ENCODE measurements at places on chromosomes 3 and 15. TPM values are rescaled to one million over a fixed set of nuclear protein-coding genes. Genes with fewer than 3 reads are reported as not detected.

- H3K4me1 ChIP-seq: no peaks in the 10 kb centered on the region
- no peak overlapping the region for H3K4me3 ChIP-seq
- H3K27me3 ChIP-seq: no peaks in the 10 kb centered on the region
- no peak for DNase-seq
- H3K36me3 ChIP-seq: no peaks in the 10 kb centered on the region
Observed at GRCh38 chr3:52021489-52022268, 26.0 kb upstream of the RPL29 start.

DNA sequence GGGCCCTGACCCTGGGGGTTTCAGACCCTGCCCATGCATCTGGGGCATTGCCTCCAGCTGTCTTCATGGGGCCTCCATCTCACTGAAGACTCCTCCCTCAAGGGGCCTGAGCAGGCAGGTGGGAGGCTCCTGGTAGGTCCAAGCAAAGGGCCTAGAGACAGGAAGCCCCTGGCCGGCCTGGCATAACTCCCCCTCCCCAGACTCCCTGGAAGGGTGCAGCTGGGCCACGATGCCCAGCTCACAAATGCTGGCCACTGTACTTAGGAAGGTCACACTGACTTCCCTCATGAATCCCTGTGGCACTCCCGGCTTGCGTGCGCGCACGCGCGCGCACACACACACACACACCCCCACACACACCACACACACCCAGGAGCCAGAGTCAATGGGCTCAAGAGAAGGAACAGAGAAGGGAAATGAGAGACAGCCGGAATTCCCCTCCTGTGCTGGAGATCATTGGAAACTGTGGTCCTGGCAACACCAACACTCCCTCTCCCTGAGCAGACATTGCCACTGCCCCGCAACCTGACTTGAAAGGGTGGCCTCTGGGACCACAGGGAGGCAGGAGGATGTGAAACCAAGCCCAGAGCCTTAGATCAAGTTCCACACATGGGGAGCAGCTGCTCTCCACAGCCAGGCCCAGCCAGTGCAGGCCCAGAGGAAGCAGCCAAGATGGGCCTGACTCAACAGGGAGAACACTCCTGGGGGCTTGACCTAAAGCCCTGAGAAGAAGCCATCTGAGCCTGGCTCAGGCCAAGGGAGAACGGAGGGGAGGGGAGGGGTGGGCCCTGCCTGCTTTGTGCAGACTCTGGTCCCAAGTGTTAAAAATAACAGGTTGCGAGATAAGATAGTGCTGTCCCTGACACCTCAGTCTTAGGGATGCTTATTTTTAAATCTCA, 69.7 kb downstream of the SCN5A start:
- H3K36me3 ChIP-seq: no peaks in the 10 kb centered on the region
- H3K27me3 ChIP-seq: no peaks in the 10 kb centered on the region
- no peak overlapping the region for H3K27ac ChIP-seq
- H3K4me1 ChIP-seq: no peaks in the 10 kb centered on the region
- no peak for DNase-seq

DPP8 gene
- 39.6 TPM for total RNA-seq

GRCh38 chr3:149179220-149179619, 42.4 kb downstream of the CP start:
- no peak overlapping the region for H3K4me3 ChIP-seq
- no peaks in the 10 kb centered on the region for H3K27me3 ChIP-seq
- no peak for DNase-seq

GASK1A gene
- 17.5 TPM for total RNA-seq

DNA sequence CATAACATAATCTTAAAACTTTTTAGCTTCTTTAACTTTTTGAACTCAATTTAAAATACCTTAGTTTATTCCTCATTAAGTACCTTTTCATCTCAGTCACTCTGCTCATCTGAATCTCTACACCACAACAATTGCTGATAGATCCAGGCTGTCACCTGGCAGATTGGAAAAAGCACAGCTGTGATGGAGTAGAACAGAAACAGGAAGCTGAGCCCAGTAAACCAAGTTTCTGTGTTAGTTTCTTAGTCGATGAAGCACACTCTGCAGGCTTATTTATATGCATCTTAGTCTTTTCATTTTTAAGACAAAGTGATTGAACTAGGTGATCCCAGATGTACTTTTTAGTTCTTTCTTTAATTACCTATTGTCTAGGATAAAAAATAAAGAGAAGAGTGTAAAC, 1398.0 kb upstream of the ALCAM start:
- H3K27ac ChIP-seq: no peak overlapping the region
- H3K4me1 ChIP-seq: no peaks in the 10 kb centered on the region
- H3K27me3 ChIP-seq: no peaks in the 10 kb centered on the region
- DNase-seq: no peak
- no peak overlapping the region for H3K4me3 ChIP-seq
- H3K36me3 ChIP-seq: no peaks in the 10 kb centered on the region

ADAMTS17 gene
- total RNA-seq: 2.7 TPM

DNA sequence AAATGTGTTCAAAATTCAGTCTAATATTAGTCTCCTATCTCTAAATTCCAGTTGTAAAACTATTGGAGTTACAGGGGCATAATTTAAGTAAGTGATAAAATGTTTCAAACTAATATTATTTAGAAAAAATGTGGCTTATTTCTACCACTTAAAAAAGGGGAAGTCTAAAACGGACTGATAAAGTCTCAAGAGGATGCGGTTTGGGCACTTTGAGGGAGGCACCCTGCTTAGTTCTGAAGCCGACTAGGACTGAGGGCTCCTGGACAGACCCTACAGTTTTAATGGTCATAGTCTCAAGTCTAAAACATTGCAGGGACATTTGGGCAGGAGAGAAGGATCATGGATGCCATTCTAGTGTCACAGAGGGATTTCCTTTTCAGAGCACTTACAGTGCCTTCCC, 566.3 kb downstream of the NR2F2 start:
- H3K4me1 ChIP-seq: no peaks in the 10 kb centered on the region
- DNase-seq: no peak
- H3K36me3 ChIP-seq: no peaks in the 10 kb centered on the region
- no peaks in the 10 kb centered on the region for H3K27me3 ChIP-seq
- H3K27ac ChIP-seq: no peak overlapping the region
- H3K4me3 ChIP-seq: no peak overlapping the region

GRCh38 chr3:89245612-89246011, 138.2 kb downstream of the EPHA3 start:
- H3K27ac ChIP-seq: no peak overlapping the region
- H3K36me3 ChIP-seq: no peaks in the 10 kb centered on the region
- H3K4me3 ChIP-seq: no peak overlapping the region
- no peak for DNase-seq

CCRL2 gene
- total RNA-seq: 0.09 TPM

DNA sequence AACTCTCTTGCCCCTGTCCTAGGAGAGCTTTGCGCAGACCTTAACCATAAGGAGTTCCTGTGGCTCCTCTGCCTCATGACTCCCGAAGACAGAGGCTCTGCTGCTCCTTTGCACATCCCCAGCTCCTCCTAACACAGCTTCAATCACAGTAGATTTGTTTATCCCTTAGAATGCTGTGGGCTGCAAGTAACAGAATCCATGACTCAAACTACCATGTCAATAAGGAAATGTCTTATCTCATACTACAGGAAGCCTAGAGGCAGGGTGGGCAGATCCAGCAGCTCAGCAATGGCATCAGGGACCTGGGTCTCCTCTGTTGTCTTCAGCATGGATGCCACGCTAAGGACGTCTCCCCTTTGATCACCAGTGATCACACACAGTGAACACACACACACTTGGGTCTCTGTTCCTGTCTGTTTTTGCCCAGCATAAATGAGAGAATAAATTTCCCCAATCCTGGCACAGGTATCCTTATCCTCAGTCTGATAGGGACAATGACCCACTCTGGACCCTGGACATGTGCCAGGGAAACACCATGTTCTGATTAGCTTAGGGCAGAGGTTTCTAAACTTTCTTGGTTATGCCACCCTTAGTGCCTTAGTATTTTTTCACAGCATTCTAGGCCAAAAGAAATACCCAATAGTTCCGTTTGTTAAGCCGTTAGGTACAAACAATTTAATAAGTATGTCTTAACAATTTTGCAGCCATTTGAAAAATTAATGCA, 46.1 kb upstream of the MRPS22 start:
- no peaks in the 10 kb centered on the region for H3K36me3 ChIP-seq
- no peaks in the 10 kb centered on the region for H3K4me1 ChIP-seq
- H3K4me3 ChIP-seq: no peak overlapping the region
- DNase-seq: no peak
- H3K27ac ChIP-seq: no peak overlapping the region

NGRN gene
- total RNA-seq: 108 TPM

GRCh38 chr3:55128225-55128823, 200.5 kb upstream of the LRTM1 start:
- H3K27ac ChIP-seq: no peak overlapping the region
- H3K27me3 ChIP-seq: no peaks in the 10 kb centered on the region
- H3K4me1 ChIP-seq: no peaks in the 10 kb centered on the region
- H3K36me3 ChIP-seq: no peaks in the 10 kb centered on the region
- H3K4me3 ChIP-seq: no peak overlapping the region

CD86 gene
- total RNA-seq: 0.68 TPM

DNA sequence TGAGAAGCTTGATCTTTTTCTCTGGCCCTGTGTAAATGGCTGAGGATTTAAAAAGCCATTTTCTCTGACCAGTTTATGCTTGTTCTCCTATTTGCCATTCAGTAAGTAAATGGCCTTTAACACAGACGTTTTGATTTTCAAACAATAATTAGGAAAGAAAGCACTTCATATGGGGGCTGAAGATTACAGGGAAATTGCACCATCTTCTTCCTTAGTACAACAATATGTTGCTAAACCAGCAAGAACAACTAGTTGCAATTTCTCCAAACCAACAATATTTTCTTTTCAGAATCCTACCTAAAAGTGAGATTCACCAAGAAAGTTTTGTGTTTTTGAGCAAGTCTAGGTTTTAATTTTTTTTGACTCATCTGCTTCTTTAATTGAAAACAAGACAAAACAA, 80.5 kb upstream of the CCNL1 start:
- no peak overlapping the region for H3K27ac ChIP-seq
- no peaks in the 10 kb centered on the region for H3K4me1 ChIP-seq
- no peak for DNase-seq
- no peak overlapping the region for H3K4me3 ChIP-seq
- H3K36me3 ChIP-seq: no peaks in the 10 kb centered on the region
- H3K27me3 ChIP-seq: no peaks in the 10 kb centered on the region

- peak overlapping the region; percentile 90 for H3K4me3 ChIP-seq
- H3K4me1 ChIP-seq: no peaks in the 10 kb centered on the region
- DNase-seq: no peak
- H3K36me3 ChIP-seq: peaks cover 8% of the 10 kb centered on the region
- peak overlapping the region; percentile 92 for H3K27ac ChIP-seq
Observed at GRCh38 chr3:129277829-129278271, 820 bp upstream of the HMCES start.

GRCh38 chr3:49329186-49329585, 10.7 kb downstream of the USP4 start:
- no peak overlapping the region for H3K27ac ChIP-seq
- H3K36me3 ChIP-seq: peaks cover 6% of the 10 kb centered on the region
- no peak for DNase-seq
- no peaks in the 10 kb centered on the region for H3K27me3 ChIP-seq

GRCh38 chr3:52052831-52053306, 3.5 kb downstream of the DUSP7 start:
- no peak overlapping the region for H3K4me3 ChIP-seq
- no peaks in the 10 kb centered on the region for H3K27me3 ChIP-seq
- peak; percentile 66 for DNase-seq
- H3K36me3 ChIP-seq: peaks cover 5% of the 10 kb centered on the region
- H3K4me1 ChIP-seq: peaks cover 7% of the 10 kb centered on the region

GRCh38 chr15:63054281-63054683, 11.7 kb downstream of the TPM1 start:
- H3K4me1 ChIP-seq: peaks cover 48% of the 10 kb centered on the region
- no peak overlapping the region for H3K4me3 ChIP-seq
- H3K36me3 ChIP-seq: peaks cover 7% of the 10 kb centered on the region
